Stomach (tissue), 19 donors: ENCODE measurements at places on chromosomes 2 and 18. TPM values are rescaled to one million over a fixed set of nuclear protein-coding genes. Genes with fewer than 3 reads are reported as not detected.
A peak's percentile ranks its signal among the peaks of the same experiment; 100 is the strongest.

The VIT gene
- total RNA-seq = not detected

GRCh38 chr2:135586148-135586547 lies 54.9 kb downstream of the R3HDM1 start:
- no peak overlapping the region for H3K4me3 ChIP-seq
- DNase-seq = peak; percentile 3
- H3K27ac ChIP-seq = no peak overlapping the region
- H3K4me1 ChIP-seq = no peaks in the 10 kb centered on the region

DNA sequence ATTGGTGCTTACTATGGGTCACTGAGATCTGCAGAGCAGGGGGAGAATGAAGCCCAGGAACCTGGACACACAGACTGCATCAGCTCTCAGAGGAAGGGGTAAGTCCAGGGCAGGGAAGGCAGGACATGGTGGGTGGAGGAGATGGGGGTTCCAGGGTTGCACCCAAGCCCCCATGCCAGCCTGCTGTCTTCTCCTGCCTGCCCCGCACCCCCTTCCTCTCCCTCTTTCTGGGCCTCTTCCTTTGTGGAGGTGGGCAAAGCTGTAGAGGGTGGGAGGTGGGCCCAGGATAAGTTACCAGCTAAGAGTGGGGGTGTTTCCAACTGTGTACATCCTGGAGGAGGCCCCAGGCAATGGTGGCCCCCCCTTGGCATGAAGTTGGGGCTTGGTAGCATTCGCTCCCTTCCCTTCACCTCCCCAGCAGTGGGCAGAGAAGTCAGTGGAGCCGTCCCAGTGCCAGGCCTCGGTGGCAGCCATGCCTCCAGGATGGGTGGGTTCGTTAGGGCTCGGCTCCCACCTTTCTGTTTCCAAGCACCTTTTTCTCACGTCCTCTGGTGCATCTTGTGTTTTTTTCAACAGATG lies 132.2 kb downstream of the CLIP4 start:
- no peak for DNase-seq
- no peaks in the 10 kb centered on the region for H3K36me3 ChIP-seq
- H3K27ac ChIP-seq = no peak overlapping the region
- H3K4me3 ChIP-seq = no peak overlapping the region
- H3K27me3 ChIP-seq = peaks cover 7% of the 10 kb centered on the region

GRCh38 chr2:158907926-158908456 lies 60.4 kb upstream of the TANC1 start:
- no peaks in the 10 kb centered on the region for H3K4me1 ChIP-seq
- no peak overlapping the region for H3K4me3 ChIP-seq
- no peak for DNase-seq
- no peaks in the 10 kb centered on the region for H3K27me3 ChIP-seq
- no peaks in the 10 kb centered on the region for H3K36me3 ChIP-seq
- H3K27ac ChIP-seq = no peak overlapping the region
